Left kidney (tissue), 8 donors: ENCODE measurements at places on chromosomes 7 and 10.

DNA sequence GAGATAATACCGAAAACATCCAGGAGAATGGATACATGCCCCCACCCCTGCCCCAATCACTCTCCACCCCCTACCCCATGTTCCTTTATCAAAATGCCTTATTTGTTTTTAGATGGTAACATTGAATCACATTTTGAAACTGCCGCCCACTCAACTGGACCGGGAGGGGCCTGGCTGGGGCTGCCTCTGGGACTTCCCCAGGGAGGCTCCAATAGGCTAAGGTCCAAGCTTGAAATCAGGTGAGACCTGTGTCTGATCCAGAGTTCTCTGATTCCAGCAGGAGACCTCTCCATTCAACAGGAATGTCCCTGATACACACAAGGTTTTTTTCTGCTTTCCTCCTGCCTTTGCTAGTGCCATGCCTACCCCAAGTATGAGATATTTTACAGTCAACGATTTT lies 43.8 kb upstream of the ACSL5 start:
- DNase-seq, result no peak

DNA sequence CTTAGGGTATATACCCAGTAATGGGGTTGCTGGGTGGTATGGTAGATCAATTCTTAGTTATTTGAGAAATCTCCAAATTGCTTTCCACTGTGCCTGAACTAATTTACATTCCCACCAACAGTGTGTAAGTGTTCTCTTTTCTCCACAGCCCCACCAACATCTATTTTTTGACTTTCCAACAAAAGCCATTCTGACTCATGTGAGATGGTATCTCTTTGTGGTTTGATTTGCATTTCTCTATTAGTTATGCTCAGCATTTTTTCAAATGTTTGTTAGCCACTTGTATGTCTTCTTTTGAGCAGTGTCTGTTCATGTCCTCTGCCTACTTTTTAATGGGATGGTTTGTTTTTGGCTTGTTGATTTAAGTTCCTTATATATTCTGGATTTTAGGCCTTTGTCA lies 66.4 kb downstream of the MGAM2 start:
- DNase-seq, result no peak

- no peak for DNase-seq
These were observed 380.3 kb downstream of the TCERG1L start for GRCh38 chr10:130931256-130931655.

DNA sequence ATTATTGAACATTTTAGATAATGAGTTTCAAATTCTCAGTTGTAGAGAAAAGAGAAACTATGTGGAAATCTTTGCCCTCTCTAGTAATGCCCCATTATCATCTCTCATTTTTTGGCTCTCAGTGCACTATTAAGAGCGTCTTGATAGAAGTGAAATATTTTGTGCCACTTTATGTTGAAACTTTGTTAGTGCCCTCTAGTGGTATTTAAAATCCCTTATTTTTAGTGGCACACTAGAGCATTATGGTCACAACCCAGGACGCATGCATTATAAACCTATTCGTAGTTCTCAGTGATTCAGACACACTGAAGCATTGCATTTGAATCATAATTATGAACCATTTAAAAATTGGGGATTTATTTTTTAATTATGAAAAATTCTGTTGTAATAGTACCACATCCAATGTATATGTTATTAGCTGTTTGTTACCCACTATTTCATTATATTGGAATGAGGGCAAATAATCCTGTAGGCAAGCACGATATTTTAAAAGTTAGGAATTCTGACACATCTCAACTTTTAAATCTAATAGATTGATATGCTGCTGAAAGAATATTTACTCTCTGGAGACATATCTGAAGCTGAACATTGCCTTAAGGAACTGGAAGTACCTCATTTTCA lies 21.9 kb downstream of the PDCD4 start:
- peak; percentile 31 for DNase-seq

- DNase-seq, result no peak
These were observed 339.2 kb downstream of the ZNF716 start for GRCh38 chr7:57789130-57789529.

GRCh38 chr10:83023662-83024061 lies 1115.6 kb upstream of the GHITM start:
- peak; percentile 13 for DNase-seq

- no peak for DNase-seq
These were observed 211.7 kb downstream of the CCSER2 start for GRCh38 chr10:84540022-84540616.

DNA sequence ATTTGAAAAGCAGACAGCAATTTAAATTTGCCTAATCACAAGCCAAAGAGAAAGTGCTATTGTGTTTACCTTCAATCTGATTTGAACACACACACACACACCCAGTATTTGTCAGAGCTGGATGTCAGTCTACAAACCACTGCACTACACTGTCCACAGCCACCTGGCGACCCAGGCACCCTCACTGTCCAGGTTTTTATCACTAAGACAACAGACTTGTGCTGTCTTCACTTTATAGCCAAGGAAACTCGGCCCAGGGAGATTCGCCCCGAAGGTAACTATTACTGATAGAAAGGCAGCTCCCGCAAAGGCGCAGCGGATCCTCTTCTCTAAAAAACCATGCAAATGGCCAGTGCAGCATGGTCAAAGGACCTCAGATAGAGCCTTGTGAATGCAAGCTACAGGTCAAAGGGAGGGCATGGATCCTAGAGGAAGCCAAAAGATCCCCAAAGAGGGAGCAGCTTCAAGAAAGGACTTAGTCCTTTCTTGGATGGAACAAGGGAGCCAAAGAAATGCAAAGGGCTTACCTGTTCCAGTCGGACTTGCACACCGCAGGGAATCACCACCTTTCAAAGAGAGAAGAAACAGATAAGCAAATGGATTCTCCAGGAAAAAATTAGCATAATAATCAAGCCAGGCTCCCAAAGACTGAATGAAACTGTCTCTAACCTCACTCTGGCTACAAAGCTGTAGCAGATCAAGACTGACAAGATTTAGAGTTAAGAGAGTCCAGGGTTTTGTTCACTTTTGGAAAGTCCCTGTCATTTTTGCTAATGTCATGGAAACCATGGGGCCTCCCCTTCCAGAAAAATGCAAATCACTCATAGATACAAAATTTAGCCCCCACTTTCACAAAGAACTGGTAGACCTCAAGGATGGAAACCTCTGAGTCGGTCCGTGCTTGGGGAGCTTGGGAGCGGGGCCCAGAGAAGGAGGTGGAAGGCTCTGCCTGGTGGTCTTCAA lies 101.1 kb downstream of the TNS3 start:
- no peak for DNase-seq

- no peak for DNase-seq
These were observed 356.3 kb upstream of the GALNT17 start for GRCh38 chr7:70775570-70776156.

DNA sequence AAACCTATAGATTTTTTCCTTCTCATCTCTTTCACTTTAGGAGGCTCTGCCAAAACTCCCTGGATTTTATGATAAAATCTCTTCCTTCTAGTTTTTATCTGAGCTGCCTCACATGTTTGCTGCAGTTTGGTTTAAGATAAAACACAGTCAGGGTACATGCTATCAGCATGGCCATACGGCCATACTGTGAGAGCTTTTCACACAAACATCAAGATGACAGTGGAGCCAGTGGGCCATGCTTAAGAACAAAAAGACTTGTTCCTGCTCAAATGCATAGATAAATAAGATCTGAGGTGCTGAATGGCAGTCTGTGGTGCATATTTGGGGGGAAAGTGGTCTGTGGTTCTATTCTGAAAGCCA lies 91.0 kb downstream of the ELMO1 start:
- DNase-seq, result no peak

DNA sequence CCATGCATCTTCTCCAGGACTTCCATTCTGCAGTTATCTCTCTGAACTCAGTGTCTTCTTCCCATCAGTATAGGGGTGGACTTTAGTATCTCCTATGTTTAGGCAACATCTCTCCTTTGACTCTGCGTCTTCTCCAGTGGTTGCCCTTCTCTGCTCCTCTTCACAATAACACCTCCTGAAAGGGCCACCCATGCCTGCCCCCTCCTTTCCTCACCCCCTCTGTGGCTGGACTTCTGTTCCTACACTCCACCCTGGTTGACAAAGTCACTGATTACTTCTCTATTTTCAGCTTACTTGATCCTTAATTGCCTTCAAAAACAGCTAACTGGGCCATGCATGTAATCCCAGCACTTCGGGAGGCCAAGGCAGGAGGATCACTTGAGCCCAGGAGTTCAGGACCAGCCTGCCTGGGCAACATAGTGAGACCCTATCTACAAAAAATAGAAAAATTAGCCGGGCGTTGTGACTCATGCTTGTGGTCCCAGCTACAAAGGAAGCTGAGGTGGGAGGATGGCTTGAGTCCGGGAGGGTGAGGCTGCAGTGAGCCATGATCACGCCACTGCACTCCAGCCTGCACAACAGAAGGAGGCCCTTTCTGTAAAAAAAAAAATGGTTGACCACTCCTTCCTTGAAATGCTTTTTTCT lies 13.7 kb downstream of the SRGN start:
- DNase-seq, result no peak

- DNase-seq, result peak; percentile 20
These were observed 43.7 kb upstream of the NXPH1 start for GRCh38 chr7:8389593-8390261.

- DNase-seq, result no peak
These were observed 61.2 kb upstream of the NPVF start for GRCh38 chr7:25289518-25289917.

DNA sequence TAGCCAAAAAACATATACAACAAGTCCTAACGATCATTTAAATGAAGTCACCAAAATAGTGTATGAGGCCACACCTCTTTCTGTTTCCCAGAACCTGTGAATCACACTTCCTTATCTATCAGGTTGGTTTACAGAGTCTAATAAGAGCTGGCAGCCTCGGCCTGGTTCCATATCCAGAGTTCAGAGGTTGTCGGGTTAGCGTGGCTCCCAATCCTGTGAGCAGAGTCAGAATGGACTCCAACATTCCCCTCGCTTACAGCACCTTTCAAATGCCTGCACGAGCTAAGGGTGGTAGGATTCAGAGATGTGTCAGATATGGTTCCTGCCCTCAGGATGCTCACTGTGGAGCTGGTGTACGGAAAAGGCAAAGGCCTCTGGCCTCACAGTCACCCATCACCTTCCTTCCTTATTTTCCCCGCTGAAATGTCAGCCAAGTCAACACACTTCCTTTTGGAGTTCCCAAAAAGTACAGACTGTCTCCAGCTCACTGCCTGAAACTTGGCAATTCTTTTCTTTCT lies 6.0 kb downstream of the IL15RA start:
- no peak for DNase-seq

DNA sequence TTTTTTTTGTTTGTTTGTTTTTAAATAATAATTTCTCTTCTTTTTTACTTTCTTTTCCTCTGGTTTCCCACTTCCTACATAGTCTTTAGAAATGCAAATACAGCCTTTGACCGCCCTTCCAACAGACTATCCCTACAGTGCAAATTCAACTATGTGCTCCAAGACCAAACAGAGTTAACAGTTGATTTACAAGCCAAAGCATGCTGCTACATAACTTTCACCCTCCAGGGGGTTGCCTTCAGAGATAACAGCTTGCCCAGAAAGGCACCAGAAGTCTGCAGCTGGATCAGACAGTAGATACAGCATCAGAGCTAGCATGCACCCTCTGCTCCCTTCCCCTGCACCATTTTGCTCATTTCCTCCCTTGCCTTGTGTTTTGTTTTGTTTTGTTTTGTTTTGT lies 539.0 kb downstream of the ZWINT start:
- DNase-seq, result no peak

GRCh38 chr7:71780282-71780681 lies 631.9 kb downstream of the CALN1 start:
- DNase-seq, result no peak

DNA sequence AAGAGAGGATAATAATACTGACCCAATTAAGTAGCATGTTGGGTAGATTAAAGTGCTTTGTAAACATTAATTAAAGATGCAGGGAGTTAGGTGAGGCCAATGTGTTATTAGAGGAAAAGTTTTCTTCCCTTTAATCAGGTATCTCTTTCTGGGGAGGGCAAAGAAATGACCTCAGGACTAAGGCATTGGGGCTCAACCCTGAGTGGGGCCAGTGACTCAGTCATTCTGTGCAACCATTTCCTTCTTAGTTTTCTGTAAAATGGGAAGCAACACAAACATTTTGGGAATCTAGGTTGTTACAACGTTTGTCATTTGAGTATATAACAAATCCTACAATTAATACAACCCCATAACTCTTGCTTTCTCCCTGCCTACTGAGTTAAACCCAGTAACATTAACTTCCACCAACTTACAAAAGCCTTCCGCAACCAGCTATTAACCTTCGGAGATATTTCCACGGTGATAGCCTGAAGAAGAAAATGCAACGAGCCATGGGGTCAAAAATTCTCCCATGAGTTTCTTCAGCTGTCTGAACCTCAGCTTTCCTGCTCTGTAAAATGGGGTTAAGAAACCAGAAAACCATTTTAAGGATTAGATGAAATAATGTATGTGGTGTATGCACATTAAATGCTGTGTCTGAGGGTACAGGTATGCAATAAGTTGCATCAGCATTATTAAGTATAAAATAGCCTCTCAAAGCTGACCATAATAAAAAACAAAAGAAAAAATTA lies 965 bp upstream of the PROSER2 start:
- no peak for DNase-seq

- DNase-seq, result no peak
These were observed 612.9 kb downstream of the DNAJB6 start for GRCh38 chr7:157949711-157950110.

GRCh38 chr7:38950309-38950708 lies 27.4 kb upstream of the POU6F2 start:
- no peak for DNase-seq

DNA sequence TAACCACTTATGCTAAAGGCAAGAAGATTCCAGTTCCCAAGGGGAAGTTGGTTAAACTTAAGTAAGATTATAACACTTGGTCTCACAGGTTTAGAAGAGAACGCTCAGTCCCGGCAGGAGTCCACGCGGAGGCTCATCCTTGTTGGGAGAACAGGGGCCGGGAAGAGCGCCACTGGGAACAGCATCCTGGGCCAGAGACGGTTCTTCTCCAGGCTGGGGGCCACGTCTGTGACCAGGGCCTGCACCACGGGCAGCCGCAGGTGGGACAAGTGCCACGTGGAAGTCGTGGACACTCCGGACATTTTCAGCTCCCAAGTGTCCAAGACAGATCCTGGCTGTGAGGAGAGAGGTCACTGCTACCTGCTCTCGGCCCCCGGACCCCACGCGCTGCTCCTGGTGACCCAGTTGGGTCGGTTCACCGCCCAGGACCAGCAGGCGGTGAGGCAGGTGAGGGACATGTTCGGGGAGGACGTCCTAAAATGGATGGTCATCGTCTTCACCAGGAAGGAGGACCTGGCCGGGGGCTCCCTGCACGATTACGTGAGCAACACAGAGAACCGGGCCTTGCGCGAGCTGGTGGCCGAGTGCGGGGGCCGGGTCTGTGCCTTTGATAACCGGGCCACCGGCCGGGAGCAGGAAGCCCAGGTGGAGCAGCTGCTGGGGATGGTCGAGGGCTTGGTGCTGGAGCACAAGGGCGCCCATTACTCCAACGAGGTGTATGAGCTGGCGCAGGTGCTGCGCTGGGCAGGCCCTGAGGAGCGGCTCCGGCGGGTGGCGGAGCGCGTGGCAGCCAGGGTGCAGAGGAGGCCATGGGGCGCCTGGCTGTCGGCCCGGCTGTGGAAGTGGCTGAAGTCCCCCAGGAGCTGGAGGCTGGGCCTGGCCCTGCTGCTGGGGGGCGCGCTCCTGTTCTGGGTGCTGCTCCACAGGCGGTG lies 3.8 kb downstream of the GIMAP1 start:
- no peak for DNase-seq
